ENCODE measurements at places on chromosomes 6 and 20.

GRCh38 chr6:170087941-170088581, 202.8 kb downstream of the DLL1 start:
- DNase-seq: peak; percentile 60

DNA sequence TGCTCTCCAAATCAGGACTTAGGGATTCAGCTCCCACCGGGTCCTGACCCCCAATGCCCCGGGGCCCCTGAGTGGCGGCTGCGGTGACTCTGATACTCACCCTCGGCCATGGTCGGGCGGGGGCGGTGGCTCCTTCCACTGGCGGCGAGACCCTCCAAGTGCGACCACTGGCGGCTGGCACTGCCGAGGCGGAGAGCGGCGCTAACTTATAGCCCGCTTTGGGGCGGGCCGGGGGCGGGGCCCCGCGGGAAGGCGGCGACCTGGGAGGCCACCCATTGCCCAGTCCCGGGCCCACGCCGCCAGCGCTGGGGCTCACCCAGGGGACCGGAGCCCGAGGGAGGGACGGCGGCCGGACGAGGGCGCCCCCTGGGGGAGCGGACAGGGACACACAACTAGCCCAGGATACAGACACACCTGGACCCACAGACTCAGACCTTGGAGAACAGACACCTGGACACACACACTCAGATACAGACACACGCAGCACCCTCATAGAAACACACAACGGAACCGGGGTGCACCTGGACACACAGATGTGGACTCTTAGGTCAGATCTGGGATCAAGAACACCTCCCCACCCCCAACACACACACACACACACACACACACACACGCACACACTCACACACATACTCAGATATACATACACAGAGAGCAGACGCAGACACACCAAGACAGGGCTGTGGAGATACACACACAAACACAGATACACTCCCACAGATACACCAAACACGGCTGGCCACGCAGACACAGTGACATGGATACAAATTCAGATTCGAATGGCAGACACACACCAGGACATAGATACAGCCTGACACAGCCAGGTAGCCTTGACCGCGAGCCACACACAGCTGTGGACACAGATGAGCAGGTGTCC, at the start of gene TGM2:
TGM2 (minus strand) TSS at position 182 of the 877 bp plus-strand sequence; CDS start at position 110, 72 bp downstream.
- peak; percentile 52 for DNase-seq

GRCh38 chr20:14800707-14801425, 463.5 kb upstream of the FLRT3 start:
- no peak for DNase-seq

DNA sequence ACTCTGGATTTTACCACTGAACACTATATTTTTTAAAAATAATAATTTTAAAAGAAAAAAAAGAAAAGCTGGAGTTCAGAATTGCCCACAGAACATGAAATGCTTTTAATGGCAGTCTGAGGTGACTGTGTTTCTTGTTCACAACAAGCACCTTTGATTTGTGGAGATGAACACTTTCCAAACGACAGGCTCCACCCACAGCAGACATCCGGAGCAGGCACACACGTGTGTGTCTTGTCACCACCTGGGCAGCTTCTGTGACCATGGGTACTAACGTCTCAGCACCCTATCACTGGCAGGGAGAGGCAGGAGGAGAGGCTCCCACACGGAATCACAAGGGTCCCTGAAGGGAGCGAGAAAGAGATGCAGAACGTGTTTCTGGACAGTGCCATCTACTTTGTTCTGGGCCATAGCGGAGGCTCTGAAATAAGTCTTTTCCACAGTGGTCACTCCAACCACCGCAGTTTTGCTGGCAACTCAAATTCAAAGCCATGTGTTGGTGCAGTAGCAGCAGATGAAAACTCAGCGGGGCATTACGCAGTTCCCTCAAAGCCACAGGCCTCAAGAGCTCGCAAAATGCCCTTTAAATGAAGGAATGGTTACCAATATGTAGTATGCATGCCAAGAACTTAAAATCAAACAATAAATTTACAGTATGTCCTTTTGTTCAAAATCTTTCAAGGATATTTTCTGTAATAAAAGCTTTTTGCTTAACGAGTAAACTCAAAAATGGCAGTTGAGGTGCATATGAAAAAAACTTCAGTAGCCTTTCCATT, 242.2 kb downstream of the FOXC1 start:
- no peak for DNase-seq

GRCh38 chr20:47921408-47921807, 136.1 kb upstream of the SULF2 start:
- no peak for DNase-seq

- DNase-seq: peak; percentile 66
These were observed 70.8 kb upstream of the RIPOR2 start for GRCh38 chr6:25006565-25007001.

DNA sequence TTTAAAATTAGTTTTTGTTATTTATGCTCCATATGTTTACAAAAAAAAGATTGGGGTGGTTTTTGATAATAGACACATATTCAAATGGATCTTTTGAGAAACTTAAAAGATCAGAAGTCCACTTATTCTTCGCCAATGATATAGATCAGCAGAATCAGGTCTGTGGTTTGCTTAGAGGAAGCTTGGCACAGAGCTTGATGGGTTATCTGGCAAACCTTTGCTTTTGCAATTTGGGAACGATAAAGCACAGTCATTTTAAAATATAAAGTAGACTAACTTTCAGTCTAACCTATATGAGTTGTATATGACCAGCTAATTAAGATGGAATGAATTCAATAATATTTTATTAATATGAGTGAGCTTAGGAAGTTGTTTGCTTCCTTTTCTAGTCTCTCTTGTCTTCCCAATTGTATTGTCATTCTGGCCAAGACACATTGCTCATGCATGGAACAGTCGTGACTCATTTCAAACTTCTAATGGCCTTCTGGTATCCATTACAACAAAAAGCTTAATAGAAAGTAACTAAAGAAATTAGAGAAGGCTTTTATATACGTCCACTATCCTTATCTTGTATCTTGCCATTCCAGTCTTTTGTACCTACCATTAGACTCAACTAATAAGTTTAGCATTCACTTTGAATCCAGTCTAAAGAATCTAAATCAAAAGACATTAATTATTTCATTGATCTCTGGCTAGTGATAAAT, 118.7 kb downstream of the TBX18 start:
- no peak for DNase-seq

DNA sequence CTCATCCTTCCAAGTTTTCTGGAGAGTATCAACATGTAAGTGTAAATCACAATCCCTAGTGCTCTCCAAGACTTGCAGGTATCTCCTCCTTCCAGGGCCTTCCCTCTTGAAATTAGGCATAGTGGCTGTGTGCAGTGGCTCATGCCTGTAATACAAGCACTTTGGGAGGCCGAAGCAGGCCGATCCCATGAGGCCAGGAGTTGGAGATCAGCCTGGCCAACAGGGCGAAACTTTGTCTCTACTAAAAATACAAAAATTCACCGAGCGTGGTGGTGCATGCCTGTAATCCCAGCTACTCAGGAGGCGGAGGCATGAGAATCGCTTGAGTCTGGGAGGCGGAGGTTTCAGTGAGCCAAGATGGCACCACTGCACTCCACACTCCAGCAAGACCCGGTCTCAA, 9.4 kb upstream of the ANGPT4 start:
- DNase-seq: no peak

DNA sequence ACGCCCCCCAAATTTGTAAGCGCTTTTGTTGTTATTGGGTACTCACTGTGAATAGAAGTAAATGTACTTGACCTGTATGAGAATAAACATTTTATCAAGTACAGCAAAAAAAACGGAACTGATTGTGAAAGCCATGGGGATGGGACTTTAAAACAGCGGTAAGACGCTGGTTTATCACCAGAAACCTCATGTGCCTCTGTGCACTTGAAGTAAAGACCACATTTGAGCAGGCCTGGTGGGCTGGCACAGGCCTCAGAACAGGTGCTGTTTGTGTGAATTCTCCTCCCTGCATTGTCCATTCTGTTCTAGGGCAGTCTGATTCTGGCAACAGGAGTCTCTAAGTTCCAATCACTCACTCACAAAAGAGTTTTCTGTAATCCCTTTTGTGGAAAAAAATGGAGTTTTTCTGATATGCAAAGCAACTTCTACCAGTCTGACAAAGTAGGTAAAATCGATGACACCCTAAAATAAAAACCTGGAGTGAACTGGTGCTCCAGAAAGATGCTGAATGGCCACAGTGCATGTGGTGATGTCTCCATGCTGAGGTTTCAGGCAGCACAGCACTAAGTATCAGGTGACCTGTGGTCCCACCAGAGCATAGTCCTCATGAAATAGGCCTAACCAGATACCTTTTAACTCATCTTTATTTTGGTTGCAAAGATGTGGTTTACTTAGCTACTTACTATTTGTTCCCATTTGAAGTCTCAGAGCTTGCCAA, 53.9 kb downstream of the STX7 start:
- no peak for DNase-seq

GRCh38 chr6:170158296-170159021, 132.4 kb downstream of the DLL1 start:
- no peak for DNase-seq

DNA sequence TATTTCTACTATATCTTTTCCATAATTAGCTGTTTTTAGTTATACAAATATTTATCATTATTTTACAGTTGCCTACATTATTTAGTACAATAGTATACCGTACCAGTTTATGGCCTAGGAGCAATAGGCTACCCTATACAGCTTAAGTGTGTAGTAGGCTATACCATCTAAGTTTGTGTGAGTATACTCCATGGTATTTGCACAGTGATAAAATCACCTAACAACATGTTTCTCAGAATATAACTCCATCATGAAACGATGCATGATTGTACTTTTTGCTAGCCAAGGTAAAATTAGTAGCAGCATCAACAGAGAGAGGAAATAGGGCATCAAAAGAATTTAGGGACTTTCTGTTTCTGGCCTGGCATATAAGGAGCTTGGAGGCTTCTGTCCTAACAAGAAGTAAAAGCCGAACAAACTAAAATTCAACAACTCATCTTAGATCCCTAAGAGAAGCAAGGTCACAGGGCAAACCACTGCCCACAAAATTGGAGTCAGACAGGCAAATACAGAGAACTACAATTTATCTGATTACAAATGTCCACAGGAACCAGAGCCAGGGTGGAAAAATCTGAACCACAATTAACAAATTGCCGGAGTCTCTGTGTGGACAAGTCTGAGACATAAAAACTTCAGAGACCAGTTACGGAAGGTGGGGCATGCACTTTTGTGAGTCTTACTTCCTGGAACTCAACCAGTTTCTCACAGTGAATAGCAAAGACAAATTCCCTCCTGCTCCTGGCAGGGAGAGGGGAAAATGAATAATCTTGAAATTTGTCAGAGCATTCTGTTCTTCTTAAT, 671.4 kb downstream of the RFPL4B start:
- no peak for DNase-seq

- no peak for DNase-seq
These were observed 142.0 kb downstream of the DLL1 start for GRCh38 chr6:170148709-170149470.

GRCh38 chr20:46023999-46024398, 5.0 kb upstream of the SLC12A5 start:
- DNase-seq: no peak

GRCh38 chr6:12952318-12952717, 235.8 kb downstream of the PHACTR1 start:
- DNase-seq: no peak

- DNase-seq: no peak
These were observed 107.1 kb downstream of the ZDHHC14 start for GRCh38 chr6:157488058-157488457.

GRCh38 chr6:144519426-144519825, 234.3 kb downstream of the UTRN start:
- no peak for DNase-seq

DNA sequence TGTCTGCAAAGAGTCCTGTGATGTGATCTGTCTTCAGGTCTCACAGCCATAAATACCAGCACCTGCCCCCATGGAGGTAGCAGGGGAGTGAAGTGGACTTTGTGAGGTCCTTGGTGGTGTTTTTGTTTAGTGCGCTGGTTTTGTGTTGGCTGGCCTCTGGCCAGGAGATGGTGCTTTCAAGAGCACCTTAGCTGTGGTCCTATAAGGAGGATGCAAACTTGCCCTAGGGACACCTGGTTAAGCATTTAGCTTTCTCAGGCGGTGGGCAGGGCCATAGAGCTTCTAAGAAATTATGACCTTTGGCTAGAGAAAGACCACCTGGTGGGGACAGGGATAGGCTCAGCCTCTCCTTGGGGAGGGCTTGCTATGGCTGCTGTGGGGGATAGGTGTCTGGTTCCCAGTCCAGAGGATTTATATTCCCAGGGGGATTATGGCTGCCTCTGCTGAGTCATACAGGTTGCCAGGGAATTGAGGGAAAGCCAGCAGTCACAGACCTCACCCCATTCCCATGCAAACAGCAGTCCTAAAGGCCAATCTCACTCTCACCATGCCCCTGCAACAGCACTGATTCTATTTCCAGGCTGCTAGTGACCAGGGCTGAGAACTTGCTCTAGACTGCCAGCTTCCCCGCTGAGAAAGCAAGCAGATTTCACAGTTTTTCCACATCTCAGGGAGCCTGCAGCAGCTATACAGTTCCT, 259.3 kb downstream of the TFAP2B start:
- DNase-seq: no peak

DNA sequence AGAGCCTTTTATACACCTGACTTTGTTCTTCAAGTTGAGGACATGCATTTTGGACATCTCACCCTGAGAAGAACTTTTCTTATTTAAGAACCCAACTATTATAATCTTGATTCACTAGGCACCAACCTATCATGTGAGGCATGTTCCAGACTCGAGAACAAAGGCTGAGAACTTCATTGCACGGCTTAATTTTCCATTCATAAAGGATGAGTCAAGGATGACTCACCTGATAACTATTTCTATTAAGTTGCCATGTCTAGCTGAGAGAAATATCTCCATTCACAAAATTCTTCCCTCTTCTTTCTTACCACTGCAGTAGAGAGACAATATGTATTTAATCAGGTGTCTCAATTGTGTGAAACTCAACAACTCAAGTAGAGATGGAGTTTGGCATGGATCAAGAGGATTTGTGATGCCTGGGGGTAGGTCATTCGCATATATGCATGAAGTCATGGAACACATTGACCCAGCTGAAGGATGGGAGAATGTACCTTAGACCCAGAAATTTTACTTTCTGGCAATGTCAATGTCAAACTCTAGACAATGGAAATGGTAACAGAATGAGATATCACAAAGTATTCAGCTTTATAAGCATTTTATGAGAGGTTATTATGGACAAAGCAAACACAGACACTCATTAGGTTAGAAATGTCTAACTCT, 208.7 kb upstream of the PRND start:
- DNase-seq: no peak

DNA sequence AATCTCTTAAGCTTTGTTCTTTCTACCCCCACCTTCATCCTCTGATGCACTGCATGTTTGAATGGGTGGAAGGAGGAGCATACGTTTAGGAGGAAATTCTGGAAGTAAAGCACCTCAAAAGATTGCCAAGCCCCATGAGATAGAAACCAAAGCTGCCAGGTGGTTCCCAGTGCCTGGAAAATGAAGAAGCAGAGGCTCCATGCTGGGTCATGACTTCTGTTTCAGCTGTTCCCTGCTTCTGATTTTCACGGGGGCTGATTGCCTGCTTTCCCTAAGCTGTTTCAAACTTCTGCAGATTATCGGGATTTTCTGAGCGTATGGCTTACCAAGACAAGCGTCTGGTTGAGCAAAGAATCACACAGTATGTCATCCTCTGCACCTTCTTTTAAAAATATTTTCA, 87.5 kb upstream of the SYNDIG1 start:
- DNase-seq: no peak
